ENCODE measurements at places on chromosomes 12 and 14.

- no peak for DNase-seq
Observed at GRCh38 chr14:92952481-92953298, 29.7 kb downstream of the CHGA start.

DNA sequence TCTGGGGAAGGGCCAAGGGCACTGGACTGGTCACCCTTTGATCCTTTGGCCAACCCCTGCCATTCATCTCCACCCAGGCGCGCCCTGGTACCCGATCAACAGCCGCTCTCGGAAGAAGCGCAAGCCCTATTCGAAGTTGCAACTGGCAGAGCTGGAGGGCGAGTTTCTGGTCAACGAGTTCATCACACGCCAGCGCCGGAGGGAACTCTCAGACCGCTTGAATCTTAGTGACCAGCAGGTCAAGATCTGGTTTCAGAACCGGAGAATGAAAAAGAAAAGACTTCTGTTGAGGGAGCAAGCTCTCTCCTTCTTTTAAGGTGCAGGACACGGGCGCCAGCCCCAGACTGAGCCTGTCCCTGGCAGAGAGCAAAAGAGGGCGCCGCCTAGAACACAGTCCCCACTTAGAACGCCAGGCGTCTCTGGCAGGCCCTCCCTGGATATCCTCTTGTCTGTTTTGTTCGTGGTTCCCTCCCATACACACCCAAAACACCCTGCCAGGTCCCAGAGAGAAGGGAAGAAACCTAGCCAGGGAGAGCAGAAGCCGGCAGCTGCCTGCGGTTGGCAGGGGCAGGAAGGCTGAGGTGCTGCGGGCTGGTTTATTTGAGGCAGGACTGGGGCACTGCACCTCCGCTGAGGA is 1.7 kb downstream of the HOXC12 start:
- no peak for DNase-seq

- no peak for DNase-seq
Observed at GRCh38 chr14:105158794-105159193, 9.8 kb downstream of the JAG2 start.

DNA sequence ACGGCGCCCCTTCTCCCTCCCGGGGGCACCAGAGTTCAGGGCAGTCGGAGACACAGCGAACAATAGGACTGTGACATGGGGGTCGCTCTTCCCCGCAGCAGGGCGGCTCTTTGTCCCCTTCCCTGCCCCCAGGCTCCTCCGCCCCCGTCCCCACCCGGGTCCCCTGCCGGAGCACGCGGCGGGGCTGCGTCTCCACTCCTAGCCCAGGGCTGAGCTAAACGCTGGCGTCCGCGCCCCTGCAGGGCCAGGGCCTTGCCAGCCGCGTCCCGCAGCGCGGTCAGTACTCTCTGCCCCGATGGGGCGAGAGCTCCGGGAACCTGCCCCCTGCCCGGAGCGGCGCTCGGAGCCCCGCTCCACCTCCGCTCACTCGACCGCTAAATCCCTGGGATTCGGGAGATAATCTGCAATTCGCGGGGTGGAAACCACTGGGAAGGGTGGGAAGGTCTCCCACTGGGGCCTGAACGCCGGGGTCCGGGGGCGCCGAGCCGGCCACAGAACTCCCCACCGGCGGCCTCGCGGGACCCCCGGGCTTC is 825 bp upstream of the CCDC85C start:
- DNase-seq = peak; percentile 82

- no peak for DNase-seq
Observed at GRCh38 chr14:103719751-103720150, 4.1 kb downstream of the ZFYVE21 start.

Measured in neural progenitor cell (in vitro differentiated cells).